ENCODE measurements at places on chromosomes 3 and 15. TPM values are rescaled to one million over a fixed set of nuclear protein-coding genes. Genes with fewer than 3 reads are reported as not detected.

Gene GNAT1
- total RNA-seq: 0.10 TPM

GRCh38 chr15:99343881-99344551 is 92.7 kb downstream of the LRRC28 start:
- DNase-seq: no peak

DNA sequence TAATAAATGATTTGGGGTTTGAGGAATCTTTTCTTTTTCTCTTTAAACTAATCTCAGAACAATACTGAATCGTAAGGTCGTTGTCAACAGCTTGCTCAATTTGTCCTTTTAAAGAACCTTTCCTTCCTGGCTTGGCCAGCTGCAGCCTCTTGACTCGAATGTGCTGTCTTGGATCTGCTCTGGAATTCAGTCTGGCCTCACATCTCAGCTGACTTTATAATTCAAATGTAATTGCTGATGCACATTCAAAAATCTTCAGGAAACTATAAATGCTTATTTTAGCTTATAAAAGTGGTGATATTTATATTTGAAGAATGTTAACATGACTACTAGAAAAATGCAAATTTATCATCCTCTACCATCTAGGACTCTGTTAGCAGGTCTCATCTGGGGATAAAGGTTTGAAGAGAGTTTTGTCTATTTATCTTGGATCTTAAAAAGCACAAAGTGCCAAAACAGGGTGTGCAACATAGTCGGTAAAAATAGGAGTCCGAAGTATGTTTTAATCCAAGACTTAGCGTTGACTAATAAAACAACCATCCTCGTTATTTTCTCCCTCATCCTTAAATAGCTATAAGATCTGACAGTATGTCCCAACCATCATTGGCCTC is 1035.2 kb downstream of the MCTP2 start:
- no peak for DNase-seq

- no peak for DNase-seq
Observed at GRCh38 chr3:45566951-45567411, 27.6 kb upstream of the LIMD1 start.

- no peak for DNase-seq
Observed at GRCh38 chr15:81268881-81269601, 54.9 kb downstream of the STARD5 start.

- DNase-seq: no peak
Observed at GRCh38 chr15:59567324-59567723, 44.3 kb upstream of the GCNT3 start.

GRCh38 chr3:12287727-12288181 is 1.1 kb upstream of the PPARG start:
- DNase-seq: peak; percentile 22

GRCh38 chr3:195796795-195797194 is 14.9 kb downstream of the MUC4 start:
- DNase-seq: no peak

- no peak for DNase-seq
Observed at GRCh38 chr3:177753451-177754155, 556.3 kb upstream of the TBL1XR1 start.

Gene NEK11
- 6.4 TPM for total RNA-seq

Data from T-helper 17 cell (primary cell).